HS-27A (cell line): ENCODE measurements at places on chromosomes 4 and X.

- no peak for DNase-seq
Observed at GRCh38 chr4:158644760-158645159, 26.9 kb downstream of the C4orf46 start.

DNA sequence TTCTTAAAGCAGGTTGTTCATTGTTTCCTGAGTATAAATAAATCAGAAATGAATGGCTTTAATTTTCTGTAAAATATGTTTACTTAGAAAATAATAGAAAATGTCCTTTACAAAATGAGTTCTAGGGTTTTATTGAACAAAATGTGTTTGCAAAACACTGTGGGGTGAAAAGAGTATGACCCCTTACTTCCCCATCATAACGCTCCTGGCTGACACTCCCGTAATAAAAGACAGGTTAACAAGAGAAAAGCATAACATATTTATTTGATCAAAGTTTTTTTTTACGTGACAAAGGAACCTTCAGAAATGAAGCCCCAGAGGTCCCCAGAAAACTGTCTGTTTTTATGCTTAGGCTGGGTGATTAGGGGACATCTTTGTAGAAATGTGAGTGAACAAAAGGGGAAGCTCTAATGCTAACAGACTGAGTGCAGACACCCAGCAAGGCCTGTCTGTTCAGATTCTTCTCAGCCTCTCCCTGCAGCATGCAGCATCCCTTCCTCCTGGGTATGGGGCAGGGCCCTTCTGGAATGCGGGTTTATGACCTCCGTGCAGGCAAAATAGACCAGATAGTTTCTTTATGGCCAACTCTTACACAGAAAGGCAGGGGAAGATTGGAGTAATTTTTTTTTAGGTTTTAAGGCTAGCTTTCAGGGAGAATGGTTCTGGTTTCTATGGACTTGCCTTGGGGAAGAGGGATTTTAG is 26.1 kb downstream of the ZFP42 start:
- DNase-seq: no peak

- DNase-seq: peak; percentile 8
Observed at GRCh38 chr4:64158648-64159326, 250.5 kb downstream of the TECRL start.

DNA sequence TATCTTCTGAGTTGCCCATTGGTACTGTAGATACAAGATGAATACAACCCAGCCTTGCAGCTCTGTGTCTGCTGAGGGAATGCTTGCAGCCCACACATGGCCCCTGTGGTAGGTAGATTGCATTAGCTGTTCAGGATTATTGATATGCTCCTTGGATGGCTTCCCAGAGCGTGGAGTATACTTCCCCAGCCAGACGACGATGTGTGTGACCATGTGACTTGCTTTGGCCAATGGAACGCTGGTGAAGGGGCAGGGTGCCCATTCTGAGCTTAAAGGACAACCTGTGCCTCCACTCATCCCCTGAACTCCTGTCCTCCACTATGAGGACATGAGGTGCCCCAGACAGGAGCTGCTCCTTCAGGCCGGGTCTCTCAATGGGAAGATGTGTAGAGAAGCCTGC is 23.9 kb upstream of the FGFBP2 start:
- no peak for DNase-seq

DNA sequence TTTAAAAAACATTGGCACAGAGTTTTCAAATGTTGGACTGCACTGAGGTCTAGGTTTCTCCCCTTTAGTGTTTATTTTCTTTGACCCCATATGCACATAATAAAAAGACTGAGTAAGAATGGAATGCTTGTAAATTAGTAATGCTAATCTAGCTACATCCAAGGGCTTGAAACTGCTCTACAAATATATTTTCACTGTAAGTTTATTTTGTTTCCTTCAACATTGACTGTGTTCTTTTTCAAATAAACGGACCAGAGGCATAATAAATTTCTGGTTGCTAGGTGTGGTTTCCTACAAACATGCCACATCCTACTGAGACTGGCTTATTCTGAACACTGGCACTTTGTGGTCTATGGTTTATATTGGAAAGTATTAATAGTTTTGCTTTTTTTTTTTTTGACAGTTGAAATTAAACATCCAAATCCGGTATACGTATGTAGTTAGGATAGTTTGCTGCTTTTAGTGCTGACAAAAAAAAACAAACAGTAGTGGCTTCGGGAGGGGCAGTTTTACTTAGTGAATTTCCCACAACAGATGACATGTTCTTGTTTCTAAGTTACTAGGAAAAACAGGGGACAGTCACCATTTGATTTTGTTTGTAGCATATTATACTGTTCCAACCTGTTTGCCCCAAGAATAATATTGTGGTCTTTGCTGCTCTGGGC is 13.2 kb downstream of the CA5B start:
- DNase-seq: no peak

DNA sequence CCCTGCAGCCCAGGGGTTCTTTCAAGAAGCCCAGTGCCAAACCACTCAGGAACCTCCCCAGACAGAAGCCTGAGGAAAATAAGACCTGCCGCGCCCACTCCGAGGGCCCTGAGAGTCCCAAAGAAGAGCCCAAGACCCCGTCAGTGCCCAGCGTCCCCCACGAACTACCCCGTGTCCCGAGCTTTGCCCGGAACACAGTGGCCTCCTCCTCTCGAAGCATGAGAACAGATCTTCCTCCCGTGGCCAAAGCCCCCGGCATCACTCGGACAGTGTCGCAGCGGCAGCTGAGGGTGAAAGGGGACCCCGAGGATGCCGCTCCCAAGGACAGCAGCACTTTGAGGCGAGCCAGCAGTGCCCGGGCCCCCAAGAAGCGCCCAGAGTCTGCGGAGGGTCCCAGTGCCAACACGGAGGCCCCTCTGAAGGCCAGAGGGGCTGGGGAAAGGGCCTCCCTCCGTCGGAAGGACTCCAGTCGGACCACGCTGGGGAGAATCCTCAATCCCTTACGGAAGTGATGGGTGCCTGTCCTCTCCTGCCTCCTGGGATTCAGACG is 40.2 kb downstream of the FHDC1 start:
- no peak for DNase-seq
